Fibroblast of skin of left quadriceps (primary cell): ENCODE measurements at places on chromosomes 3 and 15.

- no peak for DNase-seq
Observed at GRCh38 chr3:74651292-74651691, 36.8 kb upstream of the CNTN3 start.

DNA sequence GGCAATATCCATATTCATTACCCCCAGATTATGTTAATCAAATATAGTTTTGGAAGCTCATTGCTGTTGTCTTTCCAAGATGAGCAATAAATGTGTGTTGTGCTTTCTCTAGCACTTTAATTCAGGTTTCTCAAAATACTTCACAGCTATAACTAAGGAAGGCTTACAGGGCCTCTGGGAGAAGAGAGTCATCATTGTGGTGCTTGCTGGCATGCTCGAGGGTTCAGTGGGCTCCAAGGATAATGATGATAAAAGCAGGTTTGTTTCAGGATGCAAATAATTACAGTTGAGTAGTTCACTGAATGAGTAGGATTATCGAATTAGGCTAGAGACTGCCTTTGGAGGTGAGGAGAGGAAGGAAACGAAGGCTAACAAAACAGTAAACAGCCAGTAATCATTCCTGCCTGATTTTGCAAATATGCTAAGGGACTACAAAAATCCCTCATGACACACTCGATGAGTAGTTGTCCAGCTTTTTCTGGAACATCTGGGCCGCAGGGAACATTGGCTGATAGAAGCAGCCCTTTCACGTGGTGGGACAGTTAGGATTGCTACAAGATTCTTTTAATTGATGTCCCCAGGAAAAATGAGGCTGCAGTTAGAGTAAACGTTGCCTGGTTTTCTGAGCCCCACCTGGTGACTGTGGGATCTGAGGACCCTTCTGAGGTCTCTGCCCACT, 54.1 kb downstream of the SLC7A14 start:
- no peak for DNase-seq

DNA sequence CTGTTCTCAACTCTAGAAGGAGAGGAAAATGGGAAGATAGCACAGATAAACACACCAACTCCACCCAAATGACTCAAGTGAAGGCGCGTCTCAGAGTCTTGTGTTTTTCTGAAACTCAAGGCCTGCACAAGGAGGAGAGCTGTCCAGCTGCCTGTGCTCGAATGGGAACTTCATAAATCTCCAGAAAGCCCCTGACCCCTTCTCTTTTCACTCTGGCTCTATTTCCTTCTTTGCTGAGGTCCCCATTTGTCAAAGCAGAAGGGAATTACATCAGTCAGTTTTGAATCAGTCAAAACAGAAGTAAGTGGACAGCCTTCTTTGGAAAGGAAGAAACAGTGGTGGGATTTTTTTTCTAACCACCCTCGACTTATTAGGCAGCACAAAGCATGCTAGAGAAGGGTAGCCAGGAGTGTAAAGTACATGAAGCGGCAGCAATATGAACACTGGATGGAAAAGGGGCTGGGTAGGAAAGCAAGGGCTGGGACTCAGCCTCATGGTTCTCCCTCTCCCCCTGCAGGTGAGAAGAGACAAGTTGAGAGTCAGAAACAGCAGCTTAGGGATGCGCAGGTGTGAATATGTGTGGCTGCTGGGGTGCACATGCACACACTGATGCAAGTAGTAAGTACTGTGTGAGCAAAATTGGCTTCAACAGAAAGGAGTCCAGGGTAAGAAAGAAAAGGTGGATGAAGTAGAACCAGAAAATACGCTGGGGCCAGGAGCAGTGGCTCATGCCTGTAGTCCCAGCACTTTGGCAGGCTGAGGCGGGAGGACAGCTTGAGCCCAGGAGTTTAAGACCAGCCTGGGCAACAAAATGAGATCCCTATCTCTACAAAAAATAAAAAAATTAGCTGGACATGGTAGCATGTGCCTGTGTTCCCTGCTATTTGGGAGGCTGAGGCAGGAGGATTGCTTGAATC, 36.6 kb upstream of the MAGEF1 start:
- no peak for DNase-seq

DNA sequence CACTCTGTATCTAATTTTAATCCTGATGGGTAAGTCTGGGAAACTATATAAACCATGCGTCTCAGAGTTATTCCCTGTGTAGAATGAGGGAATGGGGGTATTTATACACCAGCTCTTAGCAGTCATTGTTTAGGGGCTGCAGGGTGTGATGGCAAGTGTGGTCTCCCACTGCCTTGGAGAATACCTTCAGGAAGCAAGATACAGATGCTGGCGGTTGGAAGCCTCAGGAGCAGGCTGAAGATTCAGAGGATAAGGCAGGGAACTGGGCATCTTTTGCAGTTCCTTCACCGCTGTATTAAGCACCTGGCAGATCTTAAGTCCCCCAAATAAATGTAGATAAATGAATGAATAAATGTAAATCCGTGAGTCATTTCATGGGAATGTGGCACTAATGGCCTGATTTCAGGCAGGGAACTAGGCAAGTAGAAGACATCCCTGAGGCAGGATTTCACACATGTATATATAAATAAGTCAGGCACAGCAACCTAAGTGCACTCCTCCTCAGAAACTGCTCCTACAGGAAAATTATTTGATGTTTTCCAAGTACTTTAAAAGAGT, 209.2 kb upstream of the GADL1 start:
- no peak for DNase-seq

GRCh38 chr3:113212844-113213375, 1.6 kb downstream of the BOC start:
- DNase-seq, result no peak

DNA sequence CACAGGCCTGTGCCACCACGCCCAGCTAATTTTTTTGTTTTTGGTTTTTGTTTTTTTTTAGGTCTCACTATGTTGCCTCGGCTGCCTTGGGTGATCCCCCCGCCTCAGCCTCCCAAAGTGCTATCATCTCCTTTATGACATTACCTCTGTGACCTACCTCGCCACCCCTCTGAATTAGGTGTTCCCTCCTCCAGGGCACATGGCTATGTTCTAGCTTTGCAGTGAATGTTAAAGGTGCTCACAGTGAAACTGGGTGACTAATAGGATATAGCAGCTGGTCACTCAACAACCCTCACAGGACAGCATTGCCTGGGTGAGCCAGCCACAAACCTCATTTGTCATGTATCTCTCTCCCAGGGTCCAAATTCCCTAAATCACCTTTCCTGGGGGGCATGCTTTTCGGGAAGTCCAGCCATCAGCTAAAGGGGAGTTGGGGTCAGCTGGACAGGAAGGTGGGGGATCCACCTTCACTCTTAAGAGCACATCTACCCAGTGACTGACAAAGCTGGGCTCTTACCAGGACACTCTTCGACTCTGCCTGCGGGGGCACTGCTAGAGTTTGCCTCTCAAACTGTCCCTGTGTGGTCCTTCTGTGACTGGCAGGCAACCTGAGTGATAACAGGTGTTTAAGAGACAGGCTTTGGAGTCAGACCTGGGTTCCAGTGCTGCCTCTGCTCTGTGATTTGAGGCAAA, 1.6 kb upstream of the TTLL3 start:
- DNase-seq, result no peak

DNA sequence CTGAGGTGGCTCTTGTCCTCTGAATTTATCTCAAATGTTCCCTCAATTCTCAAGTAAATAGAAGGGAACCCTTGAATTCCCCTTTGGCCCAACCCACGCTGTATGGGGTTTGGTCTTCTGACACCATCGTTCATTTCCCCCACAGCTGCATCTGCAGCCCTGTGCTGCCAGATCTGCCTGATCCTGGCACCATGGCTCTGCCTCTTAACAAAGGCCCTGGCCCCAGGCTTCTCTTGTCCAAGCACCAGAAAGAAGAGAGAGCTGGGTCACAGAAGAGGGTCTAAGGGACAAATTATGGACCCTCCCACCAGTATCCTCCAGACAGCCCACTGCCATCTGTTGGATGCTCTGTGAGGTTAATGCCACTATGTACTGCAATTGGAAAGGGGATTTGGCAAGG, 1.8 kb downstream of the MAP1A start:
- DNase-seq, result no peak

DNA sequence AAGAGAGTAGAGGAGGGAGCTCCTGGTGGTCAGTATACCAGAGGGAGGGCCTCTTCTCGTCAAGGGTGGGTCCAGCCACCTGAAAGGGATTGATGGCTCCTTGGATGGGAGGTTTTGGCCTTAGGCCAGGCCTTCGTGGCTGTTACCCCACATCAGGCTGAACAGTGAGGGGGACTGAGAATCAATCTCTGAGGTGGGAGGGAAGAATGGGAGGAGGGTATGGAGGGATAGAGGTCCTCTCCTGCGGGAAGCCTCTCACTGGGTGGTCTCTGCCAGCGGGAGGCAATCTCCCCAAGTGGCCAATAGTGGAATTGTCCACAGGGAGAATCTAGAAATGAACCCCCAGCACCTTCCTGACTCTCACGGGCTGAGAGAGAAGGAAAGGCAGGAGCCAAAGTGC, 53.5 kb downstream of the BSN start:
- no peak for DNase-seq
